Stimulated activated CD4-positive, alpha-beta T cell treated with anti-CD3 and anti-CD28 coated beads, Interleukin-4, amount 100 ng/mL, for 4 hours (primary cell): ENCODE measurements at places on chromosomes 2 and 18.

- no peak for DNase-seq
Measured at GRCh38 chr2:31129375-31130171, 8.7 kb downstream of the GALNT14 start.

DNA sequence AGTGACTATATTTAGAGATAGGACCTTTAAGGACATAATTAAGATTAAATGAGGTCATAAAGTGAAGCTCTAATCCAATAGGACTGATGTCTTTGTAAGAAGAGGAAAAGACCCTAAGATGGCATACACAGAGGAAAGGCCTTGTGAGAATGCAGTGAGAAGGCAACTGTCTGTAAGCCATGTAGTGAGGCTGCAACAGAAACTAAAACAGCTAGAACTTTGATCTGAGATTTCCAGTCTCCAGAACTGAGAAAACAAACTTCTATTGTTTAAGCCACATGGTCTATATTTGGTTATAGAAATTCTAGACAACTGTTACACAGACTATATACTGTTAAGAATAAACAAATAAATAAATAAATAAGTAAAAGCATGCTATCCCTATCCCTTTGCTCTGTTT lies 276.8 kb downstream of the CNTNAP5 start:
- DNase-seq: no peak

DNA sequence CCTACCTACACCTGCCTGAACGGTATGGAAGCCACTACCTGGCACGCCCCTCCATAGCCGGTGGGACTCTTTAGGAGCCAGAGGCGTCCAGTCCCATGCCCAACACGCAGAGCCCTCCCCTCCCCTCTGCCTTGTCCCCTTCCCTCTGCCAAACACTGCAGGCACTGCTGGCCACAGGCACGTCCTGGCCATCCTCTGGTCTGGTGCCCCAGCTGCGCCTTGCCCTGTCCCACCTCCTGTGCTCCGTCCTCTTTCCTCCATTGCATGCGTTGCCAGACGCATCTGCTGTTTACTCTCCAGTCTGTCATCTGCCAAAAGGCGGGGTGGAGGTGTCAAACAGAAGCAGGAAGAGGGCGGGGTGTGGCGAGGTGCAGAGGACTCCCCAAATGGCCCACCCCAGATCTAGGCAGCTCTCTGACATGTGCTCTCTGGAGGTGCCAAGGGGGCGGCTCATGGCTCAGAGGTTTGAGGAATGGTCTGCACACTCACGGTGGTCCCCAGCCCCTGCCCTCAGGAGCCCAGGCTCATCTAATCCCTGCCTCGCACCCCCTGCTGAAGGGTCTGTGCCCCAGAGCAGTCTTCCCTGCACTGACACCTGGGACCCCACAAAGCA lies 45.1 kb downstream of the HS6ST1 start:
- DNase-seq: no peak

DNA sequence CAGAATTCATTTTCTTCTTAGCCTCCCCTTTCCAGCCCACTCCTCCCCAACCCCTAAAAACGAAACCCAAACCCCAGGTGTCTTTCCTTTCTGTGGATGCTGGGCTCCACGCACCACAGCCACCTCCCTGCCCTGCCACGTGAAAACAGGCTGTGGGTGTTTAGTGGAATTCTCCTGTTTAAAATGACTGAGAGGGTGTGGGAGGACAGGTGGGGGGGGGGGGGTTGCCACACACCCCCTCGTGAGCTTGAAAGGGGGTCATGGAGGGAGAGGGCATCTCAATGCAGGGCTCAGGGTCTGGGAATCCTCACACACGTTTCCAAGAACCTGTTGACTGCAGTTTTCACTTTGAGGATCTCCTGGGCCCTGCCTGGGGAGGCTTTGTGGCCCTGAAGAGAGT lies 110.3 kb downstream of the FAM210A start:
- DNase-seq: no peak

DNA sequence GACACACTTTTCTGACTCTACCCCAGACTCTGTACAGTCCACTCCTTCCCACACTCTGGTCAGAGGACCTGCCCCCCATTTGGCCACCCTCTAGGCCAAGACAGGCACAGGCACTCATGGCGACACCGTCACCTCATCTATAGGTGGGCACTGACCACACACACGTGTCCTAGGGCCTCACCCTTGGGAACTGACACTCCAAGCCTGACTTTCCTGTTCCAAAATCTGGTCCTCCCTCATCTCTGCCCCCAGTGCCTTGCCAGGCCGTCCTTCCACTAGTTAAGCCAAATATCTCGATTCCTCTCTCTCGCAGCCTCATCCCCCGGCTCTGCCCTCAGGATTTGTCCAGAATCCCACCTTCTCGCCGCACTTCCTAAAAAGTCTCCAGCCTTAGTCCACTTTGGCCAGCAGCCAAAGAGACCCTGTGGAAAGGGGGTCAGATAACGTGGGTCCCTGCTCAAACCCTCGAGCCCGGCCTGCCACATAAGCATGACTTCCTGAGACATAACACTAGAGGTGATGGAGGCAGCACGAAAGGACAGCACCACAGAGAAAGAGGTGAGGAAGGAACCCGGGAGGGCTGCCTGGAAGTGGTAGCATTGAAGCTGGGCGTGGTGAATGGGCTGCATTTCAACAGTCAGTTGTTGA lies 105.8 kb upstream of the OTOS start:
- no peak for DNase-seq

DNA sequence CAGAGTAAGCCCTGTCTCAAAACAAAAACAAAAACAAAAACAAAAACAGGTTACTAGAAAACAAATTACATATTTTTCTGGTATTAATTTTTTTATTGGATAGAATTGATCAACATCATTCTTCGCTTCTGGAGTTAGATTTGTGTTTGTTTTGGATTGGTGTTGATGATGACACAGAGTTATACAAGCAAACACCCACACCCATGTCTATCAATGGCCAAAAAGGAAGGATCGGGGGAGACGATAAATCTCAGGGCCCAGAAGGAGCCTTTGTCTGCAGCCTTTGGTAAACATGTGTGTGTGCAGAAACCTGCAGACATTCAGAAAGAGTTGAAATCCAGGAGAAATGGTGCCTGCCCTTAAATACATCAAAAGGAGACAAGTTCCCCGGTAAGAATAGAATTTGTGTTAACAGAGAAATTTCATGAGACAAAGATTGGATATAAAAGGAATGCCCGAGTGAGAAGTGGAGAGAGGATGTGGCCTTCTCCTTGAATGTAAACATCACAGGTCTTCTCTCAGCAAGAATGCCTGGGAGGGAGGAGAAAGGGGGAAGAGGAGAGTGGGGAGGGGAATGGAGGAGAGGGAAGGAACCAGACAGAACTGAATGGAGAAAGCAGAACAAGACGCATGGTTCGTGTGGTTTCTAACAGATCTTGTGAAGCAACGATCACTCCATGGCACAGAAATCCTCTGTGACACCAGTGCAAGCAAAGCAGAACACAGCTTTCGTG lies 40.4 kb upstream of the TMEM178A start:
- DNase-seq: no peak

- no peak for DNase-seq
Measured at GRCh38 chr2:136057023-136057801, 60.7 kb downstream of the CXCR4 start.

GRCh38 chr2:10183146-10183675 lies 60.7 kb downstream of the RRM2 start:
- DNase-seq: no peak

DNA sequence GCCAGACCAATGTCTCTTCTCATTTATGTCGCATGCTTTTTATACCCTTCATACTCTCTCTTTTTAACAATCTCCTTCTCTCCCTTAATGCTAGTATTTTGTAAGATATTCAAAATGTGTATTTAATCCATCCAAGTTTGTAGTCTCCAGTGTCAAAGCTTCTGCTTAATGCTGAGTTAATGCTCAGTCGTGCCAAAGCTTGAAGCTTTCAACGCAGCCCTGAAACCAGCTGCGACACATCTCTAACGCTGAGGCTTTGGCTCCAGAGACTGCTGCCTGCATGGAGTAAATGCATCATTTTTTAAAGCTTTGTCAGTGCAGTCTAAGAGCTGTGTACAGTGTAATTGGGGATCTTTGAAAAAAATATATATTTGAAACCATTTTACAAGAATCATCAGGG lies 2108.8 kb upstream of the PIK3C3 start:
- no peak for DNase-seq

GRCh38 chr2:62785810-62786597 lies 80.5 kb downstream of the EHBP1 start:
- DNase-seq: no peak

DNA sequence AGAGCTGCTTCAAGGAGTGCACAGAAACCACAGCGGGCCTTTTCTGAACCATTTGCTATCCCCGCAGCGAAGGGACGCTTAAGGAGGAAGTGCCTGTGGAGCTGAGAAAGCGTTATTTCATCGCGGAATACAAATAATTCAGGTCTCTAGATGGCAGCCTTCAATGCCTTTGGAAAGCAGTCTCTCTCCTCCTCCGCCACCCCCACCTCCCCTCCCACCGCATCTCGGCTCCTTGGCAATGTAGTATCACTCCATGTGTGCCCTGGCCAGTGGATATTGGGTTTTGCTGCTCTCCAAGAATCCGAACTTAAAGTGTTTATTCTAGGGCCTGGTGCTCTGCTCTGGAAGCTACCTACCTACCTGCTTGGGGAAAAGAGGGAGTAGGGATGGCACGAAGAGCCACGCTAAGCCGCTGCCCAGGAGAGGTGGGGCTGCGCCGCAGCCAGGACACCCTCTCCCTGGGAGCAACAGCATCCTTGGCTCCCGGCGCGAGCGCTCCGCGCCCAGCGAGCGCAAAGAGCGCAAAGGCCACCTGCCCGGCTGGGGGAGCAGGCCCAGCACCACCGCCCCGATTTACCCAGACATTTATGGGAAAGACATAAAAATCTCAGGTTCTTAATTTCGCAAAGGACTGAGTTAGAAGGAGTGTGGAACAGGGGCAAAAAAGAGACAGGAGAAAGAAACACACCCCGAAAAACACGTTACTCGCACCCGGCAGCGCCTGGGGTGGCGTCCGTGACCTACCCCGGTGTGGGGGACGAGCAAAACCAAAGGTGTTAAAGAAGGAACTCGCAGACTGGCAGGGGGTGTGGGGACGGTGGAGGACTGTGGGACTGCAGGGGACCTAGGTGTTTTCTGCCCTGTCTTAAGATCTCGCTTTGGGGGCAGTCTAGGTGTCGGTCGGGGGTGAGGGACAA lies 1.0 kb downstream of the SPHKAP start:
- no peak for DNase-seq

GRCh38 chr2:231394211-231395141 lies 1.0 kb upstream of the B3GNT7 start:
- DNase-seq: no peak
